ENCODE measurements at places on chromosomes 2 and 18.

DNA sequence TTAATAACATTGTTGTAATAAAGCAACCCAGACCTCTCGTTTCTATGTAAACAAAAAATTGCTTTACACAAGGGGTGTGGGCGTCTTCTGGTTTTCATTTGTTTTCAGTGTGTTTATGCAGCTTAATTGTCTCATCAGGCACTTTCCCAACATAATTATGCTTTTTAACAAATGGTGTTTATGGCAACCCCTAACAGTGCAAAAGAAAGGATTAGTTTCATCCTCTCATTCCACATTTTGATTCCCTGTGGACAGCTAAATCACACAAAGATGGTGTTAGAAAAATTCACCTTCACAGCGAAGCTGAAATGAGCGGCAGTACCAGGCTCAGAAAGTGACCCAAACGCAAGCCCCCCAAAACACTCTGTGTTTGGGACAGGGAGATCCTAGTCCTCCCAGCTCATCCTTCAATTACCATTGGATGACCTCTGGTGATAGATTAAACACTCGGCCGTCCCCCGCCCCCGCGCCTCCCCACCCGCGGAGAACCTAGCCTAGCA lies 724 bp downstream of the FTCDNL1 start:
- DNase-seq = no peak

GRCh38 chr2:102549027-102549426 lies 70.3 kb upstream of the SLC9A2 start:
- no peak for DNase-seq

DNA sequence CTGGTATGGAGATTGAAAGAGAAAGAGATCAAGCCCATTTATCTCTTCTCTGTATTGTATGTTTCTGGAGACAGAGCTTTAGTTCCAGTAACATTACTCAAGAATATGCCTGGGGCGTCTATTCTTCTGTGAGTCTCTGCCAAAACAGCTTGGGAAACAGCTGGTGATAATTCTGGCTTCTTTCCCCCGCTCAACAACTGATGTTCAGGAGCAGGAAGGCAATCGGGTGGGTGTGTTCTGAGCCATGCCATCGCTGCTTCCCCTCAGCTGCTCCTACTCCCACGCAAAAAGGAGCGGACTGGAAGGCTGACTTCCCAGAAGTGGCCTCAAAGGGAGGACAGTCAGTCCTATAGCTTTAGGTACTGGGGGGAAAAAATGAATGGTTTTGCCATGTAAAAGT lies 695.1 kb downstream of the PLCL1 start:
- no peak for DNase-seq

DNA sequence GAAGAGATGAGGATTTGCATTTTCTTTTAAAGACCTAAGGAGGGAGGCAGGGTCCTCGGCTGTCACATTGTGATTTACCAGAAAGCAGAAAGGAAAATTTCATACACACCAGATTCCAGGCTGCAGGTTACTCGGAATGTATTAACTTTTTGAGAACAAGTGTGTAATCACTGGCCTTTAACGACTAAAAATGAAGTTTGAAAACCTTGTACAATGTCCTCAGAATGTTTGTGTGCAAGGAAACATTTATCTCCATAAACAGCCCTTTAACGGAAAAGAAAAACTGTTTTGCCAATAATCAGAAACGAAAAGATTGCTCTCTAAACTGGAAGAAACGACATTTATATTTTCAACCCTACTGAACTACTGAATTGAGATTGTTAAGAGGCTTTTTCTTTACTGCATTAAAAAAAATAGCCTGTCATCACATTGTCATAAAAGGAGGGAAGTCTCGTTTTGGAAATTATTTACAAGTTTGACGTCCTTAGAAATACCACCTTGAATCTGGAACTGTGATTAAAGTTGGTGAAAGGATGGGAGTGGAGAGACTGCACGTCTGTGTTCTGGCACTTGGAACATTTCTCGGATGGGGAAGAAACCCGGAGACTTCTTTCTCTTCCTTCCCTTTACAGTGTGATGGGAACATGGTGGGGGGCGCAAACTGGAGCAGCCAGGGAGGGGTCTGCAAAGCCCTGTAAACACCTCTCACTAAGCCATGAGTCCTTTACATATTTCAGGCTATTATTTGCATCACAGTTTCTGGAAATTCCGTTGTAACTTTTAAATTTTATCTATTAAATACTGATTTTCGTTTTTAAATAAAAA lies 134.1 kb upstream of the SIX3 start:
- DNase-seq = no peak

DNA sequence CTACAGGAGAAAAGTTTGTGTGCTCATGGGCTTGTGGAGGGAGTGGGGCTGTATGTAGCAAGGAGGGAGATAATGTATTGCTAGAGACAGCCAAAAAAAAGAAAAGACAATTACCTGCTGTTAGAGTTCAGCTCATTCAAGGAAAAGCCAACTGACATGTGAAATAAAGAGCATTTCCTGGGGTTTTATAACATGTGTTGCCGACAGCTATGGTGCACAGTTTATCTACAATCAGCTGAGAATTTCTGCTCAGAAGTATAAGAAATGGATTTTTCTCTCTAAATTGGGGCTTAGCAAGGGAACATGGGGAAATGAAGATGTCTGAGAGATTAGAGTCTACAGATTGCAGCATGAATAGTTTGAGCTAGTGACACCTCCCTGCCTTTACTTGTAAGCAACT lies 674.1 kb downstream of the SUCLG1 start:
- DNase-seq = no peak

- DNase-seq = no peak
Measured at GRCh38 chr18:47953471-47953931, 23.0 kb upstream of the SMAD2 start.

- DNase-seq = peak; percentile 13
Measured at GRCh38 chr2:28471214-28471613, 24.6 kb upstream of the PLB1 start.

- no peak for DNase-seq
Measured at GRCh38 chr2:58842501-58843155, 601.5 kb upstream of the FANCL start.

- no peak for DNase-seq
Measured at GRCh38 chr2:127564429-127565260, 29.2 kb downstream of the MYO7B start.

GRCh38 chr2:29865512-29865911 lies 55.9 kb downstream of the ALK start:
- DNase-seq = no peak

- no peak for DNase-seq
Measured at GRCh38 chr2:51903728-51904127, 871.8 kb upstream of the NRXN1 start.

GRCh38 chr2:43792653-43793052 lies 18.8 kb downstream of the DYNC2LI1 start:
- no peak for DNase-seq

DNA sequence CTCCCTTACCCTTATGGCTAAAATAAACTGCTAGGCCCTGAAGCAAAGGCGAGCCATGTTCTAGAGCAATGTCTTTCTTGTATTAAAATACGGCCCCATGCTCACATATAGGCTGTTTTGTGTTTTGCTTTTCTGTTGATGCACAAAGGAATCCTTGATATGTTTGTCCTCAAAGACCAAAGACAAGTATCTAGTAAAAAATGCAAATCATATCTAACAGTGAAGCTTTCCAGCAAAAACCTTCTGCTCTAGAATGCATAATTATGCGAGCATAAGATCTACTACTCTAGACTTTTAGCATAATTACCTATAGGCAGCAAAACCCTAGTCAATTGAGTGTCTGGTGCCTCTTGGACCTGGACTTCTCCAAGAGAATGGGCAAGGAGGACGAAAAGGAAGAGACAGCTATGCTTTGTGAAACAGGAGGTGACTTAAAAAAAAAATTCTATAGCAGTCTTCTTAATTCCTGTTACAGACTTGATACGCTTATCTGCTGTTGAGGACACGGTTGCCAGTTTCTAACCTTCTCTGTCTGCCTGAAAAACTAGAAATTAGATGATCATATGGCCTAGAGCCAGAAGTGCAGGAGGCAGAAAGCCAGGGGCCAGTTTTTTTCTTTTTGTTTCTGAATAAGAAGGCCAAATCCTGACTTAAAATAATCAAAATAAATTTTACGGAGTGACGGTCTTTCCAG lies 1.5 kb upstream of the AMMECR1L start:
- DNase-seq = no peak

DNA sequence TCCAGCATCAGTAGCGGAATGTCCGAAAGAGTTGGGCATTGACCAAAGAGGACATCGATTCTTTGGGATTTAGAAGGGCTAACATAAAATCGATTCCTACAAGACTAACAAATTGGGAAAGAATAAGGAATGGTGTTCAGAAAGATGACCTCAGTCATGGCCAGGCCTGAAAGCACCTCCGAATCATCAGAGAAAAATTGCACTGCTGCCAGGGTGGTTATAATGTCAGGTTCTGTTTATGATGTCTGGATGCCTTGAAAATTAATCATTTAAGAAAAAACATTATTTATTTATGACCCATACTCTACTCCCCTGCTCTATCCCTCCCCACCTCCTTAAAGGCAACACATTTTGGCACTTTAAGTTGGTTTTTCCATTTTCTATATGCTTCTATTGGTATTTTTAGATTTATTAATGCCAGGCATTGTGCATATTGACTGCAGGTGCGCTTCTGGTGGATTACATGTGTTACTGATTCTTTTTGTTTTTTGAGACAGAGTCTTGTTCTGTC lies 104.7 kb downstream of the MYCN start:
- DNase-seq = no peak

DNA sequence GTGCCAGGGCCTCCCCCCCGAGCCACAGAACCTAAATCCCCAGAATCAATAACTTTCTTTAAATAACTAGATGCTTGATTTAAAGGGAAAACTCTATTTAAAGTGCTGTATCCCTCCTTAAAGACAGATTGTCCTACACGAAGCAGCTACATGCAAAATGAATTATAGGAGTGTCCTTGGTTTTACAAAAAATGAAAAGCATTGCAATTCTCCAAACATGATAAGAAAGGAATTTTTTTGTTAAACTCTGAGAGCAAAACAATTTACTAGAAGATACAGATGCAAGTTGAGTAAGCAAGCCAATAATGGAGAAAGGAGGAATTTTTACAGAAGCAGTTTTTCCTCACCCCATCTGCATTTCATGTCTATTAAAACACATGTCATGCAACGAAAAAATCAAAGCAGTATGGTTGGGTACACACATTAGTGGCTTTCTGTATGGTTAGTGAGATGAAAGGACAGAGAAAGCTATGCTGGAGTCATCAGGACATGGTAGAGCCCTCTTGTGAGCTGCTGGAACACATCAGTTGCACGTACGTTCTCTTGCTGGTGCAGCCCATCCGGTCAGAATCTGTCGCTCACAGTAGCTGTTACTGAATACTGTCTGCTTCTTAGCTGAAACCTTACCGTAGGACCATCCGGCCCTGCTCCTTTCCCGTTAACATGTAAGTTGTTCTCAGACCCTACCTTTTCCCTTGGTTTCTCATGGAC lies 25.9 kb upstream of the STEAP3 start:
- DNase-seq = no peak

DNA sequence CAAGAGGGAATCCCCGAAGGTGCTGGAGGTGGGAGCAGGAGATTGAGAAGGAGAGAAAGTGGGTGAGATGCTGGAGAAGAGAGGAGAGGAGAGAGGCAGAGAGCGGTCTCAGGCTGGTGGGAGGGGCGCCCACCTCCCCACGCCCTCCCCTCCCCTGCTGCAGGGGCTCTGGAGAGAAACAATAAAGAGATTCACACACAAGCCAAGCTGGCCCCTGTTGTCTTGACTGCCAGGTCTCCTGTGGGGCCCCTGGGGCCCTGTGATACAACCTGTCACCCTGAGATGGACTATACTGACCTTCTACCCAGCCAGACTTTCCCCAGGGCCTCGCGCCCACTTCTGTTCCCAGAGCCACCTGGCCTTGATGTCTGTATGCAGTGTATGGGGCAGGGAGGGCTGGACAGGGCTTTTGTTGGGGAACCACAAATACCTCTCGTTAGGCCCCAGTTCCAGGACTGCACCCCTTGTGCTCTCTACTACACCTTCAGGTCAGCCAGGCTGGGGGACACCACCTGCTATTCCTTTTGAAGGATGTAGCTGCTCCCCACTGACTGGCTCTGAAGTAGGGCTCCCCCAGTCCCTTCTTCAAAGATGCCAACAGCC lies 8.0 kb upstream of the SPEG start:
- DNase-seq = no peak

DNA sequence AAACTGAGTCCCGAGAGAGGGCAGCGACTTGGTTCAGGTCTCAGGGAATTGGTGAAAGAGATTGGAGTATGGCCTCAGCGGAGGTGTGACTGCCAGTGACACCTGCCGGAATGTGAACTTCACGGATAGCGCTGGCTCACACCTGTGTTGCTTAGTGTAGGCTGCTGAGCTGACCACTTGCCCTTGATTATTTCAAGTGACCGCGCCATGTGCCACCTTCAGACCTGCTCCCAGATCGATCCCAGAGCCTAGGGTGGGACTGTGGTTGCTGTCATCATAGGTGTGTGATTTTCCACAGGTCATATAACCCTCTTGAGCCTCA lies 134.8 kb downstream of the GLI2 start:
- no peak for DNase-seq
